HT-29 (cell line): ENCODE measurements at places on chromosomes 1 and 21. TPM values are rescaled to one million over a fixed set of nuclear protein-coding genes. Genes with fewer than 3 reads are reported as not detected.

DNA sequence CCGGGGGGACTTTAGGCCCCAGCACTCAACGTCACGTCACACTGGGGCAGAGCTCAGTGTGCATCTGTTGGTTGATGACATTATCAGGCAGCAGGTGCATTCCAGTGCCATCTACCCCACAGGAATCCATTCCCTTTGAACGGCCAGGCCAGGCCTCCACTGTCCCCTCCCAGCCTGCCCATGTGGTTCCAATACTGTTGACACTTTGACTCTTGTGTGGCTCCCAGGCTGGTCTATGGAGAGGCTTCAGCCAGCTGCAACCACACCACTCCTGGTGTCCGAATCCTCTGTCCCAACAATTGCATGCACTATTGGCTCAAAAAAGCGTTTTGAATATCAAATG, 92.0 kb upstream of the SIM2 start:
- no peak for DNase-seq

DNA sequence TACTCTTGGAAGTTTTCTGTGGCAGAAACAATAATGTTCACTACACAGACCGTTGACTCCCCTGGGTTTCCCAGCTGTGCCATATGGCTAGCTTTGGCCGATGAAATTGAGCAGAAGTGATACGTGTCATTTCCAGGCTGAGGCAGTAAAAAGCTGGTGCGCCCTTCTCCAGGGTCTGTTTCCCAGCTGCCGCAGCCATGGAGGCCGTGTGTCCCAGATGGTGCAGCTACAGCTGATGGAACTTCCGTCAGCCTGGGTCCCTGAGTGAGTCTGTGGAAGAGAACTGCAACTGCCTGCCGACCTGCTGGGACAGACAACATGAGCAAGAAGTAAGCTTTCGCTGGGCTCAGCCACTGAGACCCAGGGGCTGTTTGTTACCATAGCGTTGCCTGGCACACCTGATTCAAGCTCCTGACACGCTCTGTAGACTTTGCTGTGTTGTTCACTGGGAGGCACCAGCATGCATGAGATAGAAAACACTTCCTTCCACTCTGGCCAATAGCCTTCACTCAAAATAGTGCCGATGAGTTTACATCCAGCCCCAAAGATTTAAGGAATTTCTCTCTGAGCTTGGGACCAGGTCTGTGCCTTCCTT, 116.3 kb upstream of the SLC25A33 start:
- DNase-seq = no peak

- no peak for DNase-seq
Observed at GRCh38 chr1:168552961-168553360, 9.2 kb upstream of the XCL2 start.

DNA sequence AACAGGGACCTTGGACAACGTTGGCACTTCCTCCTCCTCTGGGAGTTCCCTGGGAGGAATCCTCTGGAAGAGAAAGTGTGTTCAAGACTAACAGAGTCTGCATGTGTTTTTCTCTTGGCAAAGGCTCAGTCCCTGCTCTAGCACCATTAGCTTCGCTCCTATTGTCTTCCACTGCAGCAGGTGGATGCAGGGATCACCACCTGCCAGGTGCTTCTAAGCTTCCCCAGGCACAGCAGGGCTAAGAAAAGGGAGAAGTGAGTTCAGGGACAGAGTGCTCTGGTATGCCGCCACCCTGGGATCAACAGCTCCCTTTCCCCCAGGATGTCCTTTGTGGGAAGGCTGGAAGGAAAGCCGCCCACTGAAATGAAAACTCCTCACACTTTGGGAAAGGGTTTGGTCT, 43.9 kb upstream of the IL20 start:
- DNase-seq = no peak

GRCh38 chr1:113975211-113975895, 3.9 kb upstream of the OLFML3 start:
- DNase-seq = no peak

GRCh38 chr1:204579681-204580080, 63.5 kb downstream of the MDM4 start:
- DNase-seq = no peak

GRCh38 chr1:19046972-19047731, 90.7 kb upstream of the IFFO2 start:
- DNase-seq = no peak

UTS2 gene
- total RNA-seq = not detected in 2 replicates

GRCh38 chr1:109993885-109994284, 9.3 kb downstream of the AHCYL1 start:
- no peak for DNase-seq

- DNase-seq = no peak
Observed at GRCh38 chr21:16536643-16537434, 807.1 kb downstream of the USP25 start.

- no peak for DNase-seq
Observed at GRCh38 chr1:157485793-157486192, 66.5 kb downstream of the FCRL5 start.

SUMO3 gene
- total RNA-seq = 90.3 and 98.8 TPM in 2 replicates

- DNase-seq = no peak
Observed at GRCh38 chr1:245698860-245699259, 544.1 kb downstream of the KIF26B start.
